ENCODE measurements at places on chromosomes 2 and 18. TPM values are rescaled to one million over a fixed set of nuclear protein-coding genes. Genes with fewer than 3 reads are reported as not detected.
A peak's percentile ranks its signal among the peaks of the same experiment; 100 is the strongest.

- H3K4me1 ChIP-seq: no peaks in the 10 kb centered on the region
- no peak overlapping the region for H3K4me3 ChIP-seq
- DNase-seq: no peak
- no peaks in the 10 kb centered on the region for H3K27me3 ChIP-seq
- H3K36me3 ChIP-seq: no peaks in the 10 kb centered on the region
- no peak overlapping the region for H3K27ac ChIP-seq
Measured at GRCh38 chr18:42635378-42636048, 480.0 kb downstream of the RIT2 start.

DNA sequence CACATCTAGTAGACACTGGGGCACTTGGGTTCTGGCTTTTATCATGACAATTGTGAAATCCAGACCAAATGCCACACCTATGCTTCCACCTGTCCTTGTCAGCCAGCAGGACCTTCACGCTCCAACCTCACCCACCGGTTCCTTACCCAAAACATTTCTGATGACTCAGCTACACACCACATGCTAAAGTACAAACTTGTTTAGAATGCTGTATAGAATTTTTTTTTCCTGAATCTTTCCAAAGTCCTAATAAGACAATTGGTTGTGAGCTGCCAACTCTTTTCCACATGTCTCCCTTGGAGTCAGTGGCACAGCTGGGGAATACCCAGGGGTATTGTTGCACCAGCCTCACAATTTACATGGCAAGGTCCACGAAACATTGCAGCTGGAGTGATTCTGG lies 75.5 kb upstream of the LPIN2 start:
- no peak overlapping the region for H3K27ac ChIP-seq
- no peaks in the 10 kb centered on the region for H3K4me1 ChIP-seq
- no peaks in the 10 kb centered on the region for H3K27me3 ChIP-seq

DNA sequence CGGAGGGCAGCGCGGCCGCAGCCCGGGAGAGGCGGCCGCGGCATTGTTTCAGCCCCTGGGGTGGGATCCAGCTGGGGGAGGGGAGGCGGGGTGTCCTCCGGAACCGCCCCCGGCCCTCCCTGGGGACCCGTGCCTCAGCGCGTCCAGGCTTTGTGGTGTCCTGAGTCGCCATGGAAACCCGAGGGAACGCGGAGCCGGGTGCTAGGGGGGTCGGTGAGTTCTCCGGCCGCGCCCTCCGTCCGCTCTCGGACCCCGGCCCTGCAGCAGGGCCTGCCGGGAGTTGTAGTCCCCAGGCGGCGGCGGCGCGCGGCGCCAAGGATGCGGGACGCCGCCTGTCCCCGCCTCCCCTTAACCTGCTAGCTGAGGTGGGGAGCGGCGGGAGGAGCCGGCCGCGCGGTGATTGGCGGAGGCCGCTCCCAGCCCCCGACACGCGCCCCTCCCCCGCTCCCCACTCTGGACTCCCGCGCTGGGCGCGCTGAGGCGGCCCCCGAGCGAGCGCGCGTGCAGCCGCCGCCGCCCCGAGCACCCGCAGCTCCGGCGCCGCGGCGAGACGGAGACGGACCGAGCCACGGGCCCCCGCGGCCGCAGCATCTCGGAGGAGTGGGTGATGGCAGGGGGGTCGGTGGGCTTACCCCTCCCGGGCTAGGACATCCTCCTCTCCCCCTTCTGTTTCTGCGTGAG lies at the start of gene DPYSL5:
Gene DPYSL5 (plus strand): TSS at position 478 of the 681 bp plus-strand sequence. CDS start 50,368 bp downstream, outside the sequence.
- no peak within 1 kb of the TSS for H3K4me3 ChIP-seq
- no peak within 1 kb of the TSS for H3K27ac ChIP-seq
- H3K36me3 ChIP-seq: no peaks in the 10 kb centered on the region
- H3K4me1 ChIP-seq: peaks cover 2% of the 10 kb centered on the region
- H3K27me3 ChIP-seq: peaks cover 60% of the 10 kb centered on the region

DNA sequence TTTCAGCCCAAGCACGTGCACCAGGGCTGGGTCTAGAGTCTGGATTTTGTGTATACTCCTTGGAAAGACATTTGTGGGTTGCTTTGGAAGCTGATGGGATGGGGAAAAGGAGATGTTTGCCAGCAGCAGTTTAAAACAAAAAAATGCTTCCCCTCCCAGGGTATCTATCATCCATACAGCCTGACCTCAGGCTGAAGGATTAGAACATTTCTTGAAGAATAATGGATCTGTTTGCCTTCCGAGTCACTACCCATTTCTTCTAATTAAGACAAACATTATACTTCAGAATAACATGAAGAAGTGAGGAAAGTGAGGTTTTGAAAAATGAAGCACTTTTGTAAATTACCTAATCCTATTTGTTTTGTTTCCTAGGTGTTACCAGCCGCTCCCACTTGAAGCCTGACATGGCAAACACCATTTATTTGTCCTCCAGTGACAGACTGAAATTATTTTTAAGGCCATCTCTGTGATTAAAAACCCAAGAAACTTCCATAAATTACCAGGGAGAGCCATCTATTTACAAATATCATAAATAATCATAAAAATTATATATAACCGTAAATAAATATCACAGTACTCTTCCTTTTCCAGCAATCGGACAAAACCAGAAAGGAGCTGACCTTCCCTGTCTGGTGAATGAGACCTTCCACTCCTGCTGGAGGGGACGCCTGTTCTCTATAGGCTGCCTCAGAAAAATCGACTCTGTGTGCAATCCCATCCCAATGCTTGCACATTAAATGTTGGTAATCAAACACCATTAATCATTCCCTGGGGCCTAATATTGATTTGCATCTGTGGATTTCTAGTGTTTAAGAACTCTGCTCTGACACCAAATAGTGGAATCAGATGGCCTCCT lies 106.8 kb downstream of the C1D start:
- H3K27me3 ChIP-seq: no peaks in the 10 kb centered on the region
- no peaks in the 10 kb centered on the region for H3K36me3 ChIP-seq
- no peak overlapping the region for H3K4me3 ChIP-seq
- no peak overlapping the region for H3K27ac ChIP-seq

DNA sequence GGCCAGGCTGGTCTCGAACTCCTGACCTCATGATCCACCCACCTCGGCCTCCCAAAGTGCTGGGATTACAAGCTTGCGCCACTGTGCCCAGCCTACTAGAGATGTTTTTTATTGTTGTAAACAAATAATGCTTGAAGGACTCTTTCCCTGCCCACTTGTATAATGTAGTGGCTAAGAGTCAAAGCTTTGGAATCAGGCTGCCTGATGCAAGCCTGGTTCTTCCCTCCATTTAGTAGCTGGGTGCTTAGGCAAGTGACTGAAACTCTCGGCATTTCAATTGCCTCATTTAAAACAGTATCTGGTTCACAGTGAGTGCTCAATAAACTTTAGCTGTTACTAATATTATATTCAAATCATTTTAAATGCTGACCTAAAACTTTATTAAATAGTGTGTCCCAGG lies 264.0 kb upstream of the FBXO11 start:
- no peaks in the 10 kb centered on the region for H3K36me3 ChIP-seq
- peak; percentile 41 for DNase-seq
- no peak overlapping the region for H3K4me3 ChIP-seq
- no peaks in the 10 kb centered on the region for H3K27me3 ChIP-seq

DNA sequence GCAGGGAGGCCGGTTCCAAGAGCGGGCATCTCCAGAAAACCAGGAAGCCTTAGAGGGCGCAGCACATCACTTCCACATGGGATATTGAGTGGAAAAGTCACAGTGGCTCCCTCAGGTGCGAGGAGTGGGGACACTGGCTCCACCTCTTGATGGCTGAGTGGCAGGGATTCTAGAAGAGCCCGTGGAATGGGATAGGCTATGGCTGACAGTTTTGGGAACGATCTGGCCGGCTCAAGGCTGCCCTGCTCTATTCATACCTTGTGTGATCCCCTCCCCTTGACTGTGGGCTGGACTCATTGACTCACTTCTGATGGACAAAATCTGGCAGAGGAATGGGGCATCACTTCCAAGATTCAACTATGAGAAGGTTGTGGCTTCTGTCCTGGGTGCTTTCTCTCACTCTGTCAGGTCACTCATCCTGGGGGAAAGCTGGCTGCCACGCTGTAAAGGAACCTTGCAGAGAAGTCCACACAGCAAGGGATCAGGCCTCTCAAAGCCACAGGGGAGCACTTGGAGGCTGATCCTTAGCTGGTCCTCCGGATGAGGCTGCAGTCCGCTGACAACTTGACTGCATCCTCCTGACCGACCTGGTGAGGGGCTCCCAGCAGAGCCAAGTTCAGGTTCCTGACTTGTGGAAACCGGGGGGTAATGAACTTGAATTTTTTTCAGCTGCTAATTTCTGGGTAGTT lies 46.7 kb upstream of the HS6ST1 start:
- peaks cover 6% of the 10 kb centered on the region for H3K4me1 ChIP-seq
- no peak overlapping the region for H3K4me3 ChIP-seq
- DNase-seq: no peak
- H3K27ac ChIP-seq: no peak overlapping the region
- H3K27me3 ChIP-seq: no peaks in the 10 kb centered on the region
- no peaks in the 10 kb centered on the region for H3K36me3 ChIP-seq

DNA sequence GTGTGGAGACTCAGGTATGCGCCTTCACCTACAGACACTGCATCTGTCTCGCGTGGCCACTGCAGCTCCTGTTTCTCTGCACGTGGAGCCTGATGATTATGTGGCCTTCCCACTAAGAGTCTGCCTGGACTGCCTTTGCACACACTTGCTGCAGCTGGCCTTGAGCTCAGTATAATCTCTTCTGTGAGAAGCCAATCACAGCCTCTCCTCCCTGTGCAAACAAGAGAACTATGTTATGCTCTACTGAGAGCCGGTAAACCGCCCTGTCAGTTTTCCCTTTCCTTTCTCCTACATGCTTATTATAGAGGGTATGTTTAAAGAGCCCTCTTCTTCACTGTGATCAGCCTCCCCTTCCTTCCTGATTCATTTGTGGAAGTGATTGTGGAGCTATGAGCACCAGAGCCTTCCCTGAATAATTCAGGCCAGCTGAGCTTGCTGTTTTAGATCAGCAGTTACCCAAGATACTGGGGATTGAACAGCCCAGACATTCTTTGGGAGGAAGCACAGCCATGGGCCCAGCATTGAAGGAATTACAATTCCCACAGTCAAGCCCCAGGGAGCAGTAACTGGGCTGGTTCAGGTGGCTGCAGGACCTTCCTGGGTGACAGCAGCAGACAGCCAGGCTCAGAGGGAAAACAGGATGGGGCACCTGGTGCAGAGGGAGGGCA lies 3.7 kb upstream of the TGFA start:
- H3K27ac ChIP-seq: no peak overlapping the region
- no peak overlapping the region for H3K4me3 ChIP-seq
- DNase-seq: no peak
- no peaks in the 10 kb centered on the region for H3K36me3 ChIP-seq

DNA sequence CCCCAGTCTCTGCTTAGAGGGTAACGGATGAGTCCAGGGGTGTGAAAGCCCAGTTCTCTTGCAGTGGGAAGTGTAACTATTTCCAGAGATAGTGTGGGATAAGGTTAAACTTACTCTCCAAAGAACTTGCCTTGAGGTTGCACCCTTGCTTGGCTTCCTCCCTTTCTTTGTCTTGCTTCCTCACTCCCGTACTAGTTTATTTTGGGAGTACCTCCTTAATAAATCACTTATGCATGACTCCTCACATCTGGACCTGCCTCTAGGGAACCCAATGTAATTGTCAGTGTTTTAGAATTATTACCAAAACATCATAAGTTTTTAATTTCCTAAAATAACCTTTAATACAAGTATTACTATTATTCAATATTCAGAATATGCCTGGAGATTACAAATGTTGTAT lies 35.2 kb downstream of the CPO start:
- no peaks in the 10 kb centered on the region for H3K36me3 ChIP-seq

The RIF1 gene
- total RNA-seq: 34.9 TPM

The ANKRD30B gene
- total RNA-seq: under 0.01 TPM

The SH2D6 gene
- 2.1 TPM for total RNA-seq

The DNAJC10 gene
- 70.1 TPM for total RNA-seq
